ENCODE measurements at places on chromosomes 2 and 18.

- no peak for DNase-seq
These were observed 707.0 kb upstream of the ZEB2 start for GRCh38 chr2:145226901-145227300.

DNA sequence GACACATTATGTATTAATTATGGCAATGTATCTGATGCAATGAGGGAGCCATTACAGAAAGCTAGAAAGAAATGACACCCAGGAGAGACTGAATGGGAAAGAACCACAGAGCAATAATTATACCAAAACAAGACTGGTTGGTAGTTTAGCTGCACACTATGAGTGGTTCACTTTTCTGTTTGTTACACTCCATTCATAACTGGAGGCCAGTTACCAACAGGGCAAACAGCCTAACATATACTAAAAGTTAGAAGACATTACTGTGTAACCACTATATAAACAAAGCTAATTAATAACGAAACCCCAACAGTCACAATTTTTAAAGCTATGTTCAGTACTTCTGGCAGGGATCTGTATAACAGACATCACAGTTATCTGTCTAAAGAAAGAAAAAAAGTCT, 49.4 kb downstream of the NBAS start:
- DNase-seq: no peak

DNA sequence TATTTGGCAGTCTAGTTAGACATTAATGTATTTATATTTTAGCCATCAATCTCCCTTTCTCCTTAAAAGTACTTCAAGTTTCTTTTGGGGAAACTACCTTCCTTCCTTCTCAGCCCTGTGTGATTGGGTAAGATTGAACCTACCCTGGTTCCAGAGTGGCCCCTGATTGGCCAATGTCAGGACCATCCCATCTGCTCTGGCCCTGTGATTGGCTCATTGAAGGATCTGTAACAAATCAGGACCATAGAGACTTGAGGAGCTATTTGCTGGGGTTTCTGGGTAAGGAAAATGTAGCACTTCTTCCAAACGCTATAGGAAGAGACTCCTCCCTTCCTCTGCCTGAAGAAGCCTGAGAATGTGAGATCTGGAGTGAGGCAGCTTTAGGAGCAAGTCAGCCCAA, 59.3 kb downstream of the AQP4 start:
- no peak for DNase-seq

DNA sequence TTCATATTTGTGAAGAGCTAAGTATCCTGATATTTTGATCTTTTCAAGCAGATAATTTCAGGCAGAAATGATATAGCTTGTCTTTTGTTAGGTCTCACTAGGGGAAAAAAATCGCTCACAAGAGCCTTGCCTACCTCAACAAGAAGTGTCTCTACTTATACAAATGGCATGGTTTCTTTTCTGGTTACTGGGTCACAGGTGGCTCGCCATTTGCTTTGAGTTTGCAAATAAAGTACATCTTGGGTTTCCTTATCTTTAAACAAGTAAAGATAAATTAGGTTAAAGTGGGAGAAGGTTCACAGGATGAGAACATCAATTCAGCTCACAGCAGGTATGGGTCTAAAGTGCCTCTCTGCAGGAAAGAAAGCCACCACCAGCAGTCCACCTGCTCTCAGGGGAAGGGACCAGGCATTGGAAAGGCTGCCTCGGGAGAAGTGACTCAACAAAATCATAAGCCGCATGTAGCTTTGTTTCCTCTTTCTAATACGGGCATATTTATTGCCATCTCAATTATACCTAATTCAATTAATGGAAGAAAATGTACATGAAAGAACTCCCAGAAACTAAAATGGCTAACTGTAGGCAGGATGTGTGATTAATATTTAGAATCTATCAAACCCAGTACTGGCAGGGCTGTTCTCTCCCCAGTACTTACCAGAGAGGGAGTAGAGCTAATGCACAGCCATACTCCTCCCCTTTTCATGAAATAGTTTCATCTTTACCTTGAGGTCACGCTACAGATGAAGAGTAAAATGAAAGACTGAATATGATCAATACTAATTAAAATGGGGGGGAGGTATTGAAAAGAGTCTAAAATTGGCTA, 28.3 kb downstream of the CDC42EP3 start:
- DNase-seq: peak; percentile 81

DNA sequence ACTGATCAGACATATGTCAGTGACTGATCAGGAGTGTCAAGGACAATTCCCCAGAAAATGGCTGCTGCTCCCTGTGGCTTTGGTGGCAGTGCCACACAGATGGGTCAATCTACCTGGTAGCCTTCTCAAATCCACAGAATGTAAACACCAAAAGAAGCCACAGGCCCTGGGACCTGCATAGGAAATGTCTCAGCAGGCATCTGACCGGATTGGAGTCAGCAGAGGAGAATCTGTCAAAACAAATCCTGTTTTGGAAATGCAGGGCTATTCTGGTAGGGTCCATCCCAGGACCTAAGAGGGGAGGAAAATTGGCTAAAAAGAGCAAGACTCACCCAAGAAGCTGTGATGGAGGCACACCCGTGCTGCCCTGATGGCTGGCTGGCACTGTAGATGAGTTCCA, 189.7 kb downstream of the TMEM247 start:
- DNase-seq: no peak

GRCh38 chr2:70574618-70575017, 21.0 kb upstream of the TGFA start:
- DNase-seq: no peak

DNA sequence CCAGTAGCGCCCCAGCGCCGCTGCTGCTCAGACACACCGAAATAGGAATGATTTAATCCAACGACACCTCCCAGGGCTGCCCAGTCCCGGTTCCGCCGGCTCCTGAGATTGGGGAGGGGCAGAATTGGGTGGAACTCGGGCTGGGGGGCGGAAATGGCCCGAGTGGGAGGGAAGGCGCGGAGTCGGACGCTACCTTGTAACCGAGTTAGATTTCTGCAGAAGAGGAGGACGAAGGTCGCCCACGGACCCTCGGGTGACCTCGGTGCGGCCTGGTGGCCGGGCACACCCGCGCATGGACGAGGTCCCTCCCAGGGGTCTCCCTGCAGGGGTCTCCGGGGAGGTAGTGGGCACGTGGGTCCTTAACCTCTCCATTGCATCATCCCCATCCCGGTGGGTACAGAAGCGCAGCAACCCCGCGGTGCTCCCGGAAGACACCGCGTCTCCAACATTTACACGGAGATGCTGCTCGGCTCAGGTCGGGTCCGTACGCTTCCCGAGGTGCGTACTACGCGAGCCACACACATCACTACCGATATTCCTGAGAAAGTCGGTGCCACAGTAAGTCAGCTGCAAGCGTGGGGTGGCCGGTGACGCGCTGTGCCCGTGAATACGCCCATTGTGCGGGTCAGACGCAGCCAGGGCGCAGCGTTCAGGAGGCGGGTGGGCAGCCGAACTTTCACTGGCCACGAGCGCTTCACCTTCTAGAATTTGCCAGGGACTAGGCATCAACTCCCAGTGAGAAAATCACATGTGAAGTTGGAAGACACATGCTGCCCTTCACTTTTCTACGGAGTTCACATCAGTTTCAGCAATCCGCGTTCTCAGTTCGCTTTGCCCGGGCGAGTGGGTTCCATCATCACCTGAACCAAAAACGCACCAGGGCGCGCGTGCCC, 3.0 kb downstream of the ZNF516 start:
- DNase-seq: no peak

Measured in NCI-H1417 treated with DMSO at 0.1 percent for 48 hours (cell line).